IMR-90 (cell line): ENCODE measurements at places on chromosomes 4 and X. TPM values are rescaled to one million over a fixed set of nuclear protein-coding genes. Genes with fewer than 3 reads are reported as not detected.

The REELD1 gene
- not detected in 2 replicates for polyA plus RNA-seq

The MAGEA12 gene
- polyA plus RNA-seq: not detected in 2 replicates

The PNMA3 gene
- polyA plus RNA-seq: 0.03 TPM in 1 of 2 replicates, not detected in the other

The DIPK2B gene
- polyA plus RNA-seq: not detected in 2 replicates

The DCX gene
- polyA plus RNA-seq: not detected in 2 replicates

The TRPC3 gene
- polyA plus RNA-seq: 1.1 and 1.2 TPM in 2 replicates

The PRRG3 gene
- not detected in 2 replicates for polyA plus RNA-seq

The VGLL1 gene
- not detected in 2 replicates for polyA plus RNA-seq
